ENCODE measurements at places on chromosomes 2 and 18. TPM values are rescaled to one million over a fixed set of nuclear protein-coding genes. Genes with fewer than 3 reads are reported as not detected.

DNA sequence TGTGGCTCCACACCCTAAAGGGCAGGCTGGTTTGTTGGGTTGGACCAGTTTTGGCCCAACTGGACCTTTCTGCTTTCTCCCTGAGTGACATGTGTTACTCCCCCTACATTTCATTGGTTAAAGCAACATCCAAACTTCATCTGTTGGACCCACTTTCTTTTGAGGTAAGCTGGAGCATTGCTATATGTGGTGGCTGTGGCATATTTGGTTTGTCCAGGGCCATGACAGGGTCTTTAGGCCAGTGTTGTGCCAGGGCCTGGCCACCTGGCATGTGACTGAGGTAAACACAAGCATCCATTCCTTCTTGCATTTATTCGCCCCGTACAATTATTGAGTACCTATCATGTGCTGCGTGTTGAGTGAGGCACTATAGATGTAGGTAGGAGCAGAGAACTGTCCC, 36.8 kb upstream of the MARCO start:
- no peaks in the 10 kb centered on the region for H3K27me3 ChIP-seq
- H3K4me3 ChIP-seq: no peak overlapping the region
- no peak for DNase-seq
- no peaks in the 10 kb centered on the region for H3K4me1 ChIP-seq
- no peak overlapping the region for H3K27ac ChIP-seq

- no peaks in the 10 kb centered on the region for H3K27me3 ChIP-seq
- H3K4me3 ChIP-seq: no peak overlapping the region
- no peak overlapping the region for H3K27ac ChIP-seq
- DNase-seq: no peak
These were observed 11.7 kb downstream of the SLC4A3 start for GRCh38 chr2:219638948-219639755.

DNA sequence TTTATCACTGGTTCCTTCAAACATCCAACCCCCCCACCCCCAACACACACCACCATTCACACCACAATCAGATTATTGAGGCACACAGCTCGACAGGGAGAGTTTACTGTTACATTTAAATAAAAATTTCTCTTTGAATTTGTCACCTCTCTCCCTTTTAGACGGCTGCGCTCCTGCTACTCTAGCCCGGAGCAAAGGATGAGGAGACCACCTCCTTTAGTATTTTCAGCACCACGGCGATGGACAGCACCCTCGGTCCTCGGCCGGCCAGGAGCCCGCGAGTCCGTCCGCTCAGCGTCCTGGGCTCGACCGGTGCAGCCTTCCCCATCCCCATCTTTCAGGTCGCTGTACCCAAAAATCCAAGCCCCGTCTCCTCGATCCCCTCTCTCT, 892 bp downstream of the CELF4 start:
- H3K36me3 ChIP-seq: no peaks in the 10 kb centered on the region
- DNase-seq: peak; percentile 71
- peaks cover 11% of the 10 kb centered on the region for H3K4me1 ChIP-seq
- peaks cover 3% of the 10 kb centered on the region for H3K27me3 ChIP-seq

C2orf66 gene
- total RNA-seq: not detected

DNA sequence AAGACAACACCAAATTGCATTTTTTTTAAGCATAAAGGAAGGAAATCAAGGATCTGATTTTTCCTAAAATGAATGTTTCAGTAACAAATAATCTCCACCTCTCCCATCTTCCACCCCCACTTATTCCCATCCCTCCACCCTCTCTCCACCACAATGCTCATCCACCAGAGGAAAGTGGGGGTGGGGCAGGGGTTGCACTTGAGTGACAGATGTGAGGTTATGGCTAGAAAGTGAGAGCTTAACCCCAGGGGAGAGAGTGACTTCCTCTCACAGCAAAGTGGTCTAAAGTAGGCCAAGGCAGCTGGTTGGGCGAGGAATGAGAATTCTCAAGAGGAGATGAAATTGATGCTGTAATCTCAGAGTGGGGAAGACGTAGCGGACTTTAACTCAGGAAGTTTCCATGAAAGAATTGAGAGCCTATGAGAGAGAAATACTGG, 104.7 kb downstream of the HNRNPLL start:
- peak overlapping the region; percentile 80 for H3K27ac ChIP-seq
- H3K4me3 ChIP-seq: no peak overlapping the region
- no peak for DNase-seq
- H3K36me3 ChIP-seq: no peaks in the 10 kb centered on the region

DNA sequence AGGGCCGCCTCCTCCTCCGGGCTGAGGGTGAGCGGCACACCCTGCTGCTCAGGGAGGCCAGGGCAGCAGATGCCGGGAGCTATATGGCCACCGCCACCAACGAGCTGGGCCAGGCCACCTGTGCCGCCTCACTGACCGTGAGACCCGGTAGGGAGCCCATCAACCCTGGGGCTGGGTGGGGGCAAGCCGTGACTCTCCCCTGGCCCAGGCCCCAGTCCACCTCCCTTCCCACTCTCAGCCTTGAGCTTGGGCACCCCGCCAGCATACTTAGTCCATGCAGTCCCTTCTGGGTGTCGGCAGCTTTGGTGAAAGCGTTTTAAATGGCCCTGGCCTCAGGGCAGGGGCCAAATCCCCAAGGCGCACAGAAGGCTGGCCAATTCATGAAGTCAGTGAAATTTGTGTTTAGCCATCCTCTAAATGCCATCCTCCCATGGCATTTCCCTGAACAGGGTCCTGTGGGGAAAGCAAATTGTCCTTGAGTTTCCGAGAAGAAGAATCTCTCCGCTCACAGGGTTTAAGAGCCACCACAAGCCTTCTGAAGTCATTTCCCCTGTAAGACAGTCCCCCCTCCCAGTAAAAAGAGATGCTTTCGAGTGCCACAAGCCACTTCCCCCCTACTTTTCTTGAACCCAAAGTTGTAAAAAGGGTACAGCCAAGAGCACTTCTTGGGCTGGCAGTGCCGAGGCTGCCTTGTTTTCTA, 17.2 kb downstream of the SPEG start:
- H3K4me3 ChIP-seq: peak overlapping the region; percentile 40
- H3K36me3 ChIP-seq: no peaks in the 10 kb centered on the region
- peak overlapping the region; percentile 94 for H3K27ac ChIP-seq
- H3K4me1 ChIP-seq: peaks cover 53% of the 10 kb centered on the region
- DNase-seq: peak; percentile 92
- no peaks in the 10 kb centered on the region for H3K27me3 ChIP-seq

GALNT14 gene
- 0.25 TPM for total RNA-seq

DNA sequence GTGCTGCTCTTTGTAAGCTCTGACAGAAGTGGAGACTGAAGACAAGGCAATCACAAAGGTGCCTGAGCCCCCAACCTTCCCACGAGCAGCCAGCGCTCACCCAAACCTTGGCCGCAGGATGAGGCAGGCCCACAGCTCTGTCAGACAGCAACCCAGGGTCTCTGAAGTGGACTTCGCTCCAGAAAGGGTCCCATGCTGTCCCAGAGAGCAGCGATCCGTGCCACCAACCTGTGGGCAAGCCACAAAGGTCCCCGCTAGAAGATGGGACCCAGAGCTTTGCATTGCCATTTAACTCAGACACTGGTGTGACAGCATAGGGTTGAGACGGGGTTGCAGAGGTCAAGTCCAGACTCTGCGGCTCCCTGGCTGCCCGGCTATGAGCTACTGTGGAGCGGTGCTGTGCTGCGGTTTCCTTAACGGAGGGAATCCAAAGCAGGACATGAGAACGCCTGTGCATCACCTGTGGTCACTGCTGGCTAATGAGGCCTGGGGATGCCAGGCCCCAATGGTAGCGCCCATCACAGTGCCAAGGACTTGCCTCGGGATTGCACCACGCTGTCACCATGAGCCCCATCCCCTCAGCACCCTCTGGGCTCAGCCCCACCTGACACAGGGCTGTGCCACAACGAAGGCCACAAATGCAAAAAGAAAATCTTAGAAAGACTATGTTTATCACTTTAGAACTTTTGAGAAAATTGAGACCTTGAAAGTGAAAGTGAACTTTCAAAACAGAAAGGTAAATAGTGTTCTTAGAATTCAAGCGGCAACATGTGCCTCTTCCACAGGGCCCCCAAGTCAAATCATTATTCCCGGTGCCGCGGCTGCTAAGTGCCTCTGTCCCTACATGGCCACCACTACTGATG, 103.4 kb downstream of the HDAC4 start:
- H3K4me1 ChIP-seq: peaks cover 87% of the 10 kb centered on the region
- H3K4me3 ChIP-seq: peak overlapping the region; percentile 44
- H3K27me3 ChIP-seq: no peaks in the 10 kb centered on the region
- no peaks in the 10 kb centered on the region for H3K36me3 ChIP-seq

CCDC121 gene
- 2.5 TPM for total RNA-seq

GRCh38 chr2:47554311-47554905, 151.5 kb downstream of the MSH2 start:
- H3K4me1 ChIP-seq: no peaks in the 10 kb centered on the region
- no peaks in the 10 kb centered on the region for H3K36me3 ChIP-seq
- H3K27ac ChIP-seq: no peak overlapping the region
- no peak overlapping the region for H3K4me3 ChIP-seq

- H3K36me3 ChIP-seq: no peaks in the 10 kb centered on the region
- H3K27me3 ChIP-seq: no peaks in the 10 kb centered on the region
- H3K4me3 ChIP-seq: no peak overlapping the region
These were observed 204.9 kb upstream of the MC4R start for GRCh38 chr18:60577457-60577856.

PROM2 gene
- total RNA-seq: 0.54 TPM

- no peaks in the 10 kb centered on the region for H3K27me3 ChIP-seq
- H3K4me3 ChIP-seq: no peak overlapping the region
- no peak overlapping the region for H3K27ac ChIP-seq
- no peaks in the 10 kb centered on the region for H3K4me1 ChIP-seq
These were observed 216.3 kb downstream of the ANAPC1 start for GRCh38 chr2:111667542-111668273.

GRCh38 chr2:233445152-233445830, 91.0 kb downstream of the DGKD start:
- peak overlapping the region; percentile 16 for H3K27ac ChIP-seq
- peak; percentile 9 for DNase-seq
- peaks cover 100% of the 10 kb centered on the region for H3K36me3 ChIP-seq
- no peaks in the 10 kb centered on the region for H3K27me3 ChIP-seq
- H3K4me3 ChIP-seq: no peak overlapping the region
- peaks cover 13% of the 10 kb centered on the region for H3K4me1 ChIP-seq

DNA sequence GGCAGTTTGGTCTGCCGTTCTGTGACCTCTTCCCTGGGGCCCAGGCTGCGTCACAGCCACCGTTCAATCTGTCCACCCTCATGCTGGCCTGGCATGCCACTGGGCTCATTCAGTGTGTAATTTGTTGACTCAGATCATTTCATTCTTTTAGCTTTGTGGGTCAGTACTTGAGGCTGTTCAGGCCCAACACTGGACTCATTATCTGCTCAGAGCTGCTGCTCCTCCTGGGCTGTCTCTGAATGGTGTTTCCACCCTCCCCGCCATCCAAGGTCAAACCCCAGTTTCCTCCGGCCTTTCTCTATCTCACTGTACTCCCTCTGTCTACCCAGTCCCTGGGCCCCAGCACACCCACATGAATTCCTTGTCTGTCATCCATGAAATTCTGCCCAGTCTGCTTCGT, 152.4 kb upstream of the NCK2 start:
- no peak for DNase-seq
- no peak overlapping the region for H3K4me3 ChIP-seq
- H3K4me1 ChIP-seq: no peaks in the 10 kb centered on the region
- no peak overlapping the region for H3K27ac ChIP-seq

ZC3H8 gene
- 15.2 TPM for total RNA-seq

GLB1L gene
- 0.94 TPM for total RNA-seq

ADNP2 gene
- 3.1 TPM for total RNA-seq

DNA sequence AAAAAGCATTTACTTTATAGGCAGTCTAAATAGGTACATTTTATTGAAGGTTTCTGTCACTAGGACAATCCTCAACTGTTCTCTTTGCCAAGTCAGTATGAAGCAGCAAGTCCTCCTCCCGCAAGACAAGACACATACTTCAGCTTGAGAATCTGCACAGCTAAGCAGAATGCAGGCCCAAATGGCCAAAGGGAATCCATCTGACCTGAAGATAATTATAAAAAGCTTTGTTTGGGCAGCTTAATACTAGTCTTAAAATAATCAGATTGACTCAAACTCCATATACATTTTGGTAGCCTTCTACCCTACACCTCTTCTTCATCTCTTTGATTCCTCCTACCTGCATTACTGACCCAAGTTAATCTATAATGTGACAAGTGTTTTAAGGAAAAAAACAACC, 1.8 kb downstream of the LANCL1 start:
- no peaks in the 10 kb centered on the region for H3K36me3 ChIP-seq
- no peak for DNase-seq
- peaks cover 21% of the 10 kb centered on the region for H3K4me1 ChIP-seq
- H3K27me3 ChIP-seq: no peaks in the 10 kb centered on the region
- H3K4me3 ChIP-seq: no peak overlapping the region
- no peak overlapping the region for H3K27ac ChIP-seq

DNA sequence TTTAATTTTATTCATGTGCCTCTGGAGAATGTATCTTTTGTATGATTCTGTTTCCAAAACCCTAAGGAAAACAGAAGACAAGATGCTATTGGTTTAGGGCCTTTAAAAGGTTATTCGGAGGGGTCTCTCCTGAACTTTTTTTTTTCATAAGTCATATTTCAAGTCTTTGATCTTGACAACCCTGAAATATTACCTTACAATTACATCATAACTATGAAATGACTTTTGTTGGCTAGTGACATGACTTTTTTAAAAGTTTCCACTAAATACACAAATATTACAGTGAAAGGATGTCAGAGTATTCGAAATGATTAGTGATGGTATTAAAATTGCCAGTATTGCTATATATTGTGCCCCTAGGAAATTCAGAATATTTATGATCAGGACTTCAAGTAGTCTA, 31.8 kb upstream of the FZD7 start:
- no peaks in the 10 kb centered on the region for H3K27me3 ChIP-seq
- no peaks in the 10 kb centered on the region for H3K36me3 ChIP-seq
- H3K4me1 ChIP-seq: no peaks in the 10 kb centered on the region
- H3K4me3 ChIP-seq: no peak overlapping the region
- DNase-seq: no peak

KRTCAP3 gene
- total RNA-seq: 2.2 TPM

ANKAR gene
- 6.7 TPM for total RNA-seq

C18orf54 gene
- 0.42 TPM for total RNA-seq

DNA sequence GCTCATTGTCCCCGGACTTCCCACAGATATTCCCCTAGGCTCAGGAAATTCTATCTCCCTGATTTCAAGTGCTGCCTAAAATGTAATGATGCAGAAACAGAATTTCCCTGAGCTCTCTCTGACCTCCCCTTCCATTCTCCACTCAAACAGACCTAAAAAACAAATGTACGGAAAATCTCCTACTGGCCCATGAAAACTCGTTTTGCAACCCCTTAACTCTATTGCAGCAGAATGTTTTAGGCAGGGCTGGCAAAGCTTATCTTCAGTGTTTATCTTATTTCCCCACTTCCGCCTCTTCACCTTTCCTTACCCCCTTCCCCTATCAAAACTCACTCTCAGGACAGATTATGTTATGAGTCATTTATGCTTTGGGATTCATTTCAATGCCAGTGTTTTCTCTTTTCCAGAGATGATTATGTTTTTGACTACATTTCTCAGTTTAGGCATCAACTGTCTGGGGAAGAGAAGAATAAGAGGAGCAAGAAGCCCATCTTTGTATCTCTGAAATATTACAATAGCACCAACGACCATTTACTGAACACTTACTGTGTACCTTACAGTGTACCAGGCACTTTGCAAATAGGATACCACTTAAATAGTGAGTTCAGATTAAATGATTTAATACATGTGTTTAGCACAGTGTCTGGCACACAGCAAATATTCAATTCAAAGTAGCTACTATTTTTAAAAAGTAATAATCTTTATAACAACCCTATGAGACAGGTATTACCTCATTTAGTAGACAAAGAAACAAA, 53.9 kb upstream of the STPG4 start:
- DNase-seq: no peak
- H3K27ac ChIP-seq: no peak overlapping the region
- H3K36me3 ChIP-seq: no peaks in the 10 kb centered on the region
- no peaks in the 10 kb centered on the region for H3K27me3 ChIP-seq
- H3K4me1 ChIP-seq: no peaks in the 10 kb centered on the region
- no peak overlapping the region for H3K4me3 ChIP-seq

SPOPL gene
- total RNA-seq: 7.6 TPM
